Stimulated activated naive CD8-positive, alpha-beta T cell treated with anti-CD3 and anti-CD28 coated beads, Interleukin-15, amount 100 ng/mL, for 72 hours (primary cell): ENCODE measurements at places on chromosomes 7 and 10.

DNA sequence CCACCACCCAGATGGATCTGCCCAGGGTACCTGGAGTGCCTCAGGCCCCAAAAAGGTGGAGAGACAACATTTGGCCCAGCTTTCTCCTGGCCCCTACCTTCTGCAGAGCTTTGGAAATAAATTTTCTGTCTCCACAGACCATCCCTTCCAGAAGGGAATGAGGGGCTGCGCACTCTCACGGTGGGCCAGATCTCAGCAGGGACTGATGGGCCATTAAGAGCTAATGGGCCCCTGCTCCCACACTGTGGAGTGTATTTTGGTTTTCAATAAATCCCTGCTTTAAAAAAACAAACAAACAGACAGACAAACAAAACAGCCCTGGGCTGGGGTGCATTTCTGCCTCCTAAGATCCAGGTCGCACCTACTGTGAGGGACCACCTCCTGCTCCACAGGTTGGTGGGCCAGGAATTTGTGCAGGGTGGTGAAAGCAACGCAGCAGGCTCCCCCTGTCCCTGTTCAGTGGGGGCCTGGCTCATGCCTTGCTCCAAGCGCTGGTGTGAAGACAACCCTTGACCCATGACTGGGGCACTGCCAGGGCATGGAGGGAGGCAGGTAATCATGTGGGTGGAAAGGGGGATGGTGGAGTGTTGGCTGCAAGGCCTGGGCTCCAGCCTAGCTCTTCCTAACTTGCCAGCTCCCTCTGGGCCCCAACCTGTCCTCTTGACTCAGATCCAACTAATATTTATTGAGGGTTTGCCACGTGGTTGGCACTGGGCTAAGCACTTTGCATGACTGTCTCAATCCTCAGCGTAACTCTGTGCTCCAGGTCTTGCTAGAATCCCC lies 88.5 kb downstream of the COL13A1 start:
- DNase-seq = no peak

GRCh38 chr10:77228559-77228958 lies 409.0 kb downstream of the KCNMA1 start:
- no peak for DNase-seq

DNA sequence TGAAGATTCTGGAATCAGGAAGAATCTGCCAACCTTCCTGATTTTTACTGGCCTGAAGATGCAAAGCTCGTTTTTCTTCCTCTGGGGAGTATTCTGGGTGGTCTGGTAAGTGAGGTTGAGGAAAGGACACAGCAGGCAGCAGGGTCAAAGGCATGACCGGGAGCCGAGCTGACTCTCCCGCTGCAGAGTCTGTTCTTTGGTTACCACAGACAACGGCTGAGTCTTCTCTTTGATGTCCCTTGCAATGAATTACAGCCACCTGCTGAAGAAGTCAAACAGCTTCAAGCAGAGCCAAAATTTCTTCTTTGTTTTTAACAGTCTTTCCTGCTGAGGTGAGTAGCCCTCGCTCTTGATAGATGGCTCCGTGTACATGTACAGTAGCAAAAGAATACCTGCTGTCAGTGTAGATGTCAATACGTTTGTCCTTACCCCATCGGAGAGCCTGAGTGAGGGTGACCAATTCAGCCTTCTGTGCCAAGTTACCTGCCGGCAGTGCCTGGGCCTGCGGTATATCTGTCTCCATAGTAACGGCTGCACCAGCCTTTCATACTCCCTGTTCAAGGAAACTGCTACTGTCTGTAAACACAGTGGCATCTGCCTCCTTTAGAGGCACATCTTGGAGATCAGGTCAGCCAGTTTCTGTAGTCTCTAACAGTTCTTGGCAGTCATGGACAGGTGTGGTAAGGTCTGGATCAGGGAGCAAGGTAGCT lies 76.4 kb downstream of the PRR15 start:
- no peak for DNase-seq

GRCh38 chr10:125149680-125150047 lies 10.7 kb downstream of the CTBP2 start:
- no peak for DNase-seq
